GM13977 (cell line): ENCODE measurements at places on chromosomes 16 and 17.

DNA sequence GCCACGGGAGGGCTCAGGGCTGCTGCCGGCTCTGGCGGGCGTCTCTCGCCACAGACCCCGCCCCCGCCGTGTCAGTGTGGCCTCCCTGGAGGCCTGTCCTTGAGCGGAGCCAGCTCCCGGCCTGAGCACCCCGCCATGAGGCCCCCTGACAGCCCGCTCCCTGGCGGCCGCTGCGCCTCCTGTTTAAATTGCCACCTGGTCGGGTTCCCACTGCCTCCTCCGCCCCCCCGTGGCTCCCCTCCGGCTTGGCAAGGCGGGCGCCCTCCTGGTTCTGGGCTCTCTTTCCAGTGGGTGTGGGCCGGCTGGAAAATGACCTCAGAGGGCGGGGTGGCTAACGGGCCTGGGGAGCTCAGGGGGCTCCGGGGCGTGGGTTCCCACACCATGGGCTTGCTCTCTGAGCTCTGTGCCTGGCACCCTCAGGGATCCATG is 42.1 kb upstream of the SSTR5 start:
- no peak for DNase-seq

GRCh38 chr17:13920413-13920812 is 148.9 kb upstream of the COX10 start:
- no peak for DNase-seq

DNA sequence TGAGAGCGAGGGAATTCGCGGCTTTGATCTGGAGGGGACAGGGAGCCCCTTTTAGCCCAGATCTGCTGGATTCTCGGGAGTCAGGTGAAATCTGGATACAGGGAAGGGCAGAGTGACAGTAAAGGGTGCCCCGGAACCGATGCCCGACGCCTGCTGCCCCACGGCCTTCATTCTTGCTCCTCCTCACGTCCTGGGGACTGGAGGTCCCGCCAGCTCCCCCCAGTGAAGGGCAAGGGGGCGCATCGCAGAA is 596 bp downstream of the OR1F1 start:
- DNase-seq: no peak

GRCh38 chr16:13333336-13333735 is 431.9 kb downstream of the SHISA9 start:
- DNase-seq: no peak

GRCh38 chr17:11138023-11138422 is 103.0 kb upstream of the SHISA6 start:
- DNase-seq: no peak

GRCh38 chr17:74840989-74841666 is 18.6 kb downstream of the GRIN2C start:
- no peak for DNase-seq

DNA sequence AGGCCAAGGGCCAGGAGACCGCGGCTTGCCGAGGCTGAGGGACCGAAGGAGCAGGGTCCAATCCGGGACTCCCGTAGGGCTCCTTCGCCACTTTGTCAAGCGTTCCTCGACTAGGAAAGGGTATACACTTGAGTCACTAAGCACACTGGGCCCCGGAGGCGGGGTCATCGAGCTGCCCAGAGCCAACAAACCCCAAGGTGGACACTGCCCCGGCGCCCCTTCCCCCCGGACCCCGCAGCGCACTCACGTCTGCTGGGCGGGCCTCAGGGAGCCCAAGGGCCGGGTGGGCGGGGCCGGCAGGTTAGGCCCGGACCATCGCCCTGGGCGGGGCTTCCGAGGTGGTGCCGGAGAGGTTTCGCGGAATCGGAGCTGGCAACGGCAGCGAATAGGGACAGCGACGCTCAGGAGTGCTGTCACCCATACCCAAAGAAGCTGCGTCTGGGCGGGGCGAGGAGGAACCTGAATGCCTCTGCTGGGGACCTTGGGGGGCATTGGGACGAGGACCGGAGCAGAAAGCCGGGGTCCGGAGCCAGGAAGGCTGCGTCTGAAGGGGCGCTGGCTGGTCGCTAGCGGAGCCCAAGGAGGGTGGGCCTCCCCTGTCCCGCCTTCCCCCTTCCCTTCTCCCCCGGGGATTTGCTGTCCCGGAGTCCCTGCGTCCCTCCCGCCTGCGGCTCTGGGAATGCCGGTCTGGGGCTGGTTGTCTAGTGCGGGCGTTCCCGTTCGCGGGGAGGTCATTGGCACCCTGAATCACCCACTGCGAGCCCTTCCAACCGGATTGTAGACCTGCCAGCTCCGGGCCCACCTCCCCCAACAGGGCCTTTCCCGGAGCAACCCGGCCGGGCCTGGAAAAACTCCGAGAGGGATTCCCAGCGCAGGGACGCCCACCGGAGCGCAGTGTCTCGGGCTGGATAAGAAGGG is 118.2 kb upstream of the SMURF2 start:
- peak; percentile 79 for DNase-seq

GRCh38 chr16:87602001-87602775 is at the start of gene JPH3:
Gene JPH3 (plus strand): TSS chr16:87602508. CDS start chr16:87603147, 639 bp downstream.
- DNase-seq: no peak

DNA sequence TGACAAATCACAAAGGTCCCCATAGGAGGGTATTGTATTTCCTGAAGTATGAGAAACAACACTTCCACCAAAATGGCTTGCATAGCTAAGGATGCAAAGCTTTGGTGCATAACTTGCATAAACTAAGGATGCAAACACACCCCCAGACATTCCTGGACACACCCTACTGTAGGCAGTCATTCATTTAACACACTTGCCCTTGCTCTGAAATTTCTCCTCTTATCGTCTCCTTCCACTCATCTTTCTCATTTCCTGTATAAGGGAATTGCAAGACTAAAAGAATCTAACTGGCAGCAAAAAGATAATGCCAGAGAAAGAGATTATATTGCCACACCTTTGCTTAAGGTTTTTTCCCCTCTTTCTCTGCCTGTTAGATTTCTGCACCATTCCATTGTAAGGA is 28.3 kb downstream of the CHD9 start:
- no peak for DNase-seq

DNA sequence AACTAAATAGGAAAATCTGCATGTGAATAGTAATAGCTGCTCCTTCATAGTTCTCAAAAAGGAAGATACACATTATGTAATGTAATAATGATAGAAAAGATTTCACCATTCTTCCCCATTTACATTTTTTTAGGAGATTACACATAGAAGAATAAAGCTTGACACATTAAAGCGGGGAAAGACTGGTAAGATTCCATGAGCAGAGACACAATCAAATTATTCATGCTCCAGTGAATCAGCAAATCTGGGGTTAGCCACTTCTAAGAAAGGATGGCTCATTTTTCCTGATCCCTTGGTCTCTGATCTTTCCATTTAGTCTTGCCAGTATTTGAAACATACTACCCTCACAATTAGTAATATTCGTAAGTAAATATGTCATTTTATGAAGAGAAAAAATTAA is 81.9 kb downstream of the CA4 start:
- DNase-seq: no peak

DNA sequence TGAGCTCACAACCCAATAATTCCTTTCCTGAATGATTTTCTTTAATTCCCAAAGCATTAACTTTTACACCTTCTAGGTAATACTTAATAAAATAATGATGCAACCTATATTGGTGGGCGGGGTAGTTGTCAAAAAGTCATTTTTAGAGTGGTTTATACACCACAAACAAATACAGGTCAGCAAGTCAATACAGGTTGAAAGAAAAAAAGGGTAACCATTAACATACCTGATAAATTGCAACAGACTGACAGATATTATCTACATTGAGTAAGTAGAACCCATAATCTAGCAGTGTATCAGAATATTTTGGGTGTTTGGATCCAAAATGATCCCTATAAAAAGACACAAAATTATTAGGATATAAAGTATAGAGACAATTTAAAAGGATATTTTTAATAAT is 39.3 kb downstream of the CHCT1 start:
- DNase-seq: no peak

GRCh38 chr17:9968881-9969280 is 63.8 kb upstream of the RCVRN start:
- DNase-seq: no peak

GRCh38 chr17:43967251-43967875 is 13.6 kb upstream of the PYY start:
- DNase-seq: no peak

GRCh38 chr16:13153696-13154095 is 252.3 kb downstream of the SHISA9 start:
- DNase-seq: no peak

DNA sequence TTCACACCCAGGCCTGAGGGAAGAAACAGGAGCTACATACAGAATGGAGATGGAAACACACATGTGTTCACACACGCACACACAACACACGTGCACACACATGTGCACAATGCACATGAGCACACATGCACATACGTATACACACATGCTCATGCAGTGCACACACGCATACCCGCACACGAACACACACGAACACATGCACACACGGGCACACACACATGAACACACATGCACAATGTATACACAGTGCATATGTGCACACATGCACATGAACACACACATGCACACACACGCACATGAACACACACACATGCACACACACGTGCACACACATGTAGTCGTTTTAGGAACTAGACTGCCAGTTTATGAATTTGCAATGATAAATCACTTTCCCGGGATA is 49.3 kb upstream of the CDR2 start:
- DNase-seq: no peak

- DNase-seq: no peak
These were observed 15.5 kb downstream of the CMIP start for GRCh38 chr16:81460075-81460474.

DNA sequence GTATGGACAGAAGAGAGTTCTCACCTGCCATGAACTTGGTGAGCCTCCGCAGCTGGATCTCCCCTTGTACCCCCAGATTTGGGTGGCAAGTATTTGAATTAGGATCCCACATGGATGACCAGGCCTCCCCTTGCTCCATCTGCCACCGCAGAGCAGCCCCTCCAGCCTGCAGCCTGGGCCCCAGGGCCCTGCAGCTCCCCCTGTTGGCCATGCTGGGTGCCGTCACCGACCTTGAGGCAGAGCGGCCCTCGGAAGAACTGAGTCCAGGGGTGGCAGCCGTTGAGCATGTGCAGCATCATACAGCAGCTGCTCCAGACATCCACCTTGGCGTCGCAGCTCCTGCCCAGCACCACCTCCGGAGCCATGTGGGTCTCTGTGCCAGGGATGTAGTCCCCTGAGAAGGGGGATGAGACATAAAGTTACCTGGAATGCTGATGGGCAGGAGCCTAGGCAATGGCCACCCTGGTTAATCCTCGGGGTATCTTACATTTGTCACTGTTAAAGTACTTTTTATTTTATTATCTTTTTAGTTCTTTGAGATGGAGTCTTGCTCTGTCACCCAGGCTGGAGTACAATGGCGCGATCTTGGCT is 9.0 kb upstream of the SPATA32 start:
- DNase-seq: no peak

- peak; percentile 77 for DNase-seq
These were observed 21.6 kb downstream of the PLA2G10 start for GRCh38 chr16:14672403-14672971.

- no peak for DNase-seq
These were observed 10.8 kb downstream of the RGS9 start for GRCh38 chr17:65147955-65148354.

- peak; percentile 58 for DNase-seq
These were observed 99.4 kb downstream of the CYLD start for GRCh38 chr16:50841081-50841886.

DNA sequence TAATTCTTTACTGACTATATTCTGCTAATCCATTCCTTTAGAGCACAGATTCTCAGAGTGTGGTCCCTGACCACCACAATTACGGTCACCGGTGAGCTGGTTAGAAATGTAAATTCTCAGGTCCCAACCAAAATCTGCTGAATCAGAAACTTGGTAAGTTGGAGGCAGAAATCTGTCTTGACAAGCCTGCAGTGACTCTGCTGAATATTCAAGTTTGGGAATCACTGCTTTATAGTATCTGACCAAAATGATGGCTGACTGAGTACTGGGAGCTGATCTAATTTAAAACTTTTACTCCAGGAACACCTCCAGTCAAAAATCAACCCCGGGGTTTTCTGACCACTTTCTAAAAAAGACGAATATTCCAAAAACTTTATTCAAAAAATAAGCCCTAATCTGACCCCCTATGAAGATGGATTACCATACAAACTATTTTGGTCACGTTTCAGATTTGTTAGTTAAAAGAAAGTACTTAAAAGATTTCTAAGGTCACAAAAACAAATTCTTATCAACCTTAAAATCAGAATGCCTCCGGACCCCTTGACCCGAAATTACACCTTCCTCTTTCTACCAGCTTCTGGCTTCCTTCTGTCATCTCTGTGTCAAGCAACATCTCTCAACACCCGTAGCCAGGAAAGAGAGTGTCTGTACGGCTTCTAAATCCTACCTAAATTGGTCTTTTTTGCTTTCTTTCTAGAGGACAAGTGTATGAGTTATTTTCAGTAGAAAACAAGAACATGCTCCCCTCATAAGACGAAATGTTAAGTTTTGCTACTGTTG is 38.6 kb downstream of the CREBBP start:
- DNase-seq: no peak
